ENCODE measurements at places on chromosomes 12 and 14.
A peak's percentile ranks its signal among the peaks of the same experiment; 100 is the strongest.

DNA sequence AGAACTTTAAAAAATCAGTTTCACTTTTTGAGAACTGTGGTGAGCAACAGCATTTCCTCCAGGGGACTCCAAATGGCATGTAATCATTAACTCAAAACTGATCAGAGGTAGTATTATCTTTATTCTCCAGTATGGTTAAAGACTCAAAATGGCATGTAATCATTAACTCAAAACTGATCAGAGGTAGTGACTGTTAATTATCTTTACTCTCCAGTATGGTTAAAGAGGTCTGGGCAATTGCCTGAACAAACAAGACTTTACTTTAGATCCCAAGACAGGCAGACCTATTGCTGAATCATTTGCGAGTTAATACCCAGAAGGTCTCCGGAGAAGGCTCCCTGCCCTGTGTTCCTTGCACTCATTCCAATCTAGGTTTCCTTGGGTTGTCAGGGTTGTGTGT, 6.6 kb upstream of the ACADS start:
- DNase-seq, result no peak

DNA sequence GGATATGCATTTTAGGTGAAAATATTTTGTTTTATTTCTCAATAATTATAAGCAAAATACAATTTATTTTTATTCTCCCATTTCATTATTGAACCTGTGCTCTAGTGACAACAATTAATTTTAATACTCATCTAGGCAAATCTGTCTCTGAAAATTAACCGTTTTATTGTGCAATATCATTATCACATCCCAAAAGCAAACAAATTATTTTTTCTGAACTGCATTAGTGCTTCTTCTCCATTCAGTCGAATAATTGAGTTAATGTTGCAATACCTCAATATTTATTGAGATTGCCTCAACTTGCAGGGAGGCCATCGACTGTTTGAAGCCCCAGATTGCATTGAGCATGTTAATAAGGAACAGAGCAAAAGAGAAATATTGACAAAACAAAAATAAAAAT, 303.2 kb upstream of the LRFN5 start:
- no peak for DNase-seq

DNA sequence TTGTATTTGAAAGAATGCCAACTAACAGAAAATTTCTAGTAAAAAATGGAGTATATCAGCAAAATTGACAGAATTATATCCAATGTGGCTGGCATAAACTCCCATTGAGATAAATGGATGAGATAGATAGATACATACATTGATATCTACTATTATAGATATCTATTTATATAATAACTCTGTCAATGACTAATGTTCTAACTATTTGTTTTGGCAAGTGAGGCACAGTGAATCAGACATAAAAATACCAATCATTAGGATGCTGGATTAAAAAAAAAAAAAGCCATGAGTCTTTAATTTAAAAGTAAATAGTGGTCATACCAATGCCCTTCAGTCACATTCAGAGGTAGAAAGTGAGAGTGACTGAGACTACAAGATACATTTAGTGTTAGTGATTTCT, 33.7 kb upstream of the GLIPR1 start:
- DNase-seq, result peak; percentile 86

- DNase-seq, result no peak
Measured at GRCh38 chr14:36757734-36758601, 96.3 kb downstream of the PAX9 start.

GRCh38 chr14:64444140-64444539, 21.2 kb upstream of the AKAP5 start:
- DNase-seq, result no peak

DNA sequence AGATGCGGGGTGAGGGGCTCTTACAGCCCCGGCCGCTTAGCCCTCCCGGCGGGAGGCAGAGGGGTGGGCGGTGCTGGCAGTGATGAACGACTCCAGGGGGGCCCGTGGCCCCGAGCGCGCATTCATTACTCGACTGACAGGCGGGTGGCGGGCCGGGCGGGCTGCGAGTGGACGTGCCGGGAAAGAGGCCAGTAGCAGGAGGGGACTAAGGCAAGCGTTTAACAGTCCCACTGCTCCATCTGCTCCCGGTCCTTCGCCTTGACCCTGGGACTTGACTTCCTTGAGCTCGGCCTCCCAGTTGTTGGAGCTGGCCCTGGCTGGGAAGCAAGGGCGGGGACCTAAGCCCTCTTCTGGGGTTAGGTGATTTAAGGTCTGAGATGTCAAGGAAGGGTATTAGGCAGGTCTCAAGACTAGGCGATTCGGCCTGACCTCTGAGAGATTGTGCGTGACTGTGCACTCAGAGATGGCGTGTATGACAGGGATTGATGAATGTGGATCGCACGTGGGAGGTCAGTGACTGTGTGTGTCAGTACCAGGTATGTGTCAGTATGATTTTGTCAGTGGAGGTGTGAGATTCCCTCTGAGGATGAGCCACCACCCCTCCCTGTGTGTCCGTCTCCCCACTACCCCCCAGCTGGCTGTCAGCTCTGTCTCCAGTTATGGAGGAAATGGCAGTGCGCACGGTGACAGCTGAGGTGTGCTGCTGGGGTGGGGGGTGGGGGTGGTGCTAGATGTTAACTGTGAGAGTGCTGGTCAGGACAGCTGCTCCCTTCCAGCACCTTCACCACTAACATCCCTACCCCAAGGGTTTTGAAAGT, 3.6 kb upstream of the DNAJC22 start:
- DNase-seq, result no peak

GRCh38 chr14:76917745-76918255, 91.6 kb downstream of the LRRC74A start:
- DNase-seq, result no peak

GRCh38 chr14:49970474-49971147, 77.7 kb downstream of the ARF6 start:
- DNase-seq, result peak; percentile 74

DNA sequence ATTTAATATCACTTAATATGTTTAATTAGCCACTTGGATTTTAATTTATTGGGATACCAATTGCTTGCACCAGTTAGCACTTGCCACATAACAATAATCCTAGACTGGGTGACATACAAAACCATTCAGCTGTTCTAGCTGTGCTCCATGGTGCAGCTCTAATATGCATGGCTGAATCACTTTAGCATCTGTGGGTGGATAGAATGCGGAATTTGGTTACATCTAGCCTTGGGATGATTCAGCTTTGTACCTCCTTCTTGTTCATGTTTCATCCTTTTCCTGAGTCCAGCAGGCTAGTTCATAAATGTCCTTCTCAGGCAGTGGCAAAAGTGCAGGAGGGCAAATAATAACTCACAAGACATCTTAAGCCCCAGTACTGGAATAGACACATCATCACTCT, 1263.0 kb downstream of the LRFN5 start:
- DNase-seq, result peak; percentile 77

GRCh38 chr14:76268047-76268431, 107.9 kb upstream of the ESRRB start:
- DNase-seq, result peak; percentile 4

DNA sequence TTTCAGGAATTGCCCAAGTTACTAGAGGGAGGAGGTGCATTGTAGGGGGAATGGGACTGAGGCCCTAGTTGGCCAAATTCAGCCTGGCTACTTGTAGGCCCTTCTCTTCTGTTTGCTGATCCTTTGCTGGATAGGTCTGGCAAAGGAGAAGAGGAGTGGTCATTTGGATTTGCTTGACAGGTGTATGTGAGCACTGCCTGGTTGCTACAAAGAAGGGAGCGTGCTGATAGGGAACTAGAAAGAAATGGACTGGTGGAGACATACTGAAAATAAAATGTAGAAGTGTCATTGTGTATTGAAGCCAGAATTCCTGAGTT, 3.6 kb downstream of the PSMA6 start:
- DNase-seq, result no peak

- DNase-seq, result no peak
Measured at GRCh38 chr12:31817120-31817519, 88.3 kb upstream of the AMN1 start.

DNA sequence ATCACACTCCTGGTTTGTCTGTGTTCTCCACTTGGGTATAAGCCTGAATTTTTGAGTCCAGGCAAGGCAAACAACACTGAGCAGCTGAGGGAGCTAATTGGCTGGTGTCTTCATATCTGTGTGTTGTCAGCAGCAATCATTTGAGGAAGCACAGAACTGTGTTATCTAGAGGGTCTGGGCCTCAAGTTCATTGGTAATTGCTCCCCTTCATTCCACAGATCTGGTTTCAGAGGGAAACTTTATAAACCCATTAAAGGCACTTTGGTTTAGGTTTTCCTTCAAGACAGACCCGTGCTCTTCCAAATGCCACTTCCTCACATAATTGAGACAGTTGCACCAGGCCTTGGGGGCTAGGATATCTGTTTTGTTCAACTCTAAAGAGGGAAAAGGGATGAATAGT, 5.6 kb downstream of the DACT1 start:
- no peak for DNase-seq

GRCh38 chr12:103456006-103456405, 39.8 kb downstream of the C12orf42 start:
- DNase-seq, result no peak

DNA sequence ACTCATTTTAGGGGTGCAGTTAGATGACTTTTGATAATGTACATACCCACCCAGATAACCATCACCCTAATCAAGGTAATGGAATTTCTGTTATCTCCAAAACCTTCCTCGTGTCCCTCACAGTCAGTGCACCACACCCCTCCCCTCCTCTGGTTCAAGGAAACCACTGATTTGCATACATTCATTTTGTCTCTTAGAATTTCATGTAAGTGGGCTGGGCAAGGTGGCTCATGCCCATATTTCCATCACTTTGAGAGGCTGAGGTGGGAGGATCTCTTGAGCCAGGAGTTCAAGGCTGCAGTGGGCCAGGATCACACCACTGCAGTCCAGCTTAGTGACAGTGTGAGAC, 15.7 kb downstream of the ADIPOR2 start:
- DNase-seq, result no peak

- DNase-seq, result no peak
Measured at GRCh38 chr12:30811966-30812365, 57.2 kb upstream of the CAPRIN2 start.

DNA sequence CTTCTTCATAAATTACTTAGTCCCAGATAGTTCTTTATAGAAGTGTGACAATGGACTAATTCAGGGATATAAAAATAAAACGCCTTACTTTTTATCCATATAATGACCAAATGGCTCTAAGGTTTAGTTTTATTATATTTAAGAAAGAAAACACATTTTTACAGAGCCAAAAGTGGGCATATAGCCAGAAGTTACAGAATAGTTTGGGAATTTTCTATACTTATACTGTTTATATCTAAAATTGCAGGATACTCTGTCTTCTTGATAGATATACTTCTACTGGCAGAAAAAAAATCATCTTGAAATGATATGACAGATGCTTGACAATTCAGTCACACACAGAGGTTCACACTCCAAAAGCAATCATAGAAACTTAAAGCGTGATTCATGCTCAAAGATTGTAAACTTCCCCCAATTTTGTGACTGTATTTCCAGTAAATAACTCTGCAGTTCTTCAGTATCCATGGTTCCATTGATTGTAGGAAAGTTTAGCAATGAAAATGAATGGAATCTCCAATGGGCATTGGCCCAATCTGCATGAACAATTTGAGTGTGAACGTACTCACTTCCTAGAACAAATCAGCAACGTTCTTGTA, 307.8 kb downstream of the NOVA1 start:
- DNase-seq, result peak; percentile 64

GRCh38 chr12:51473947-51474346, 49.3 kb downstream of the SLC4A8 start:
- no peak for DNase-seq

- no peak for DNase-seq
Measured at GRCh38 chr14:70080076-70080475, 108.7 kb downstream of the SLC8A3 start.

GRCh38 chr12:56521590-56522371, at the start of gene RBMS2:
TSS of gene RBMS2 (plus strand) at chr12:56521820. CDS start at chr12:56522024, 204 bp downstream.
- DNase-seq, result peak; percentile 93

DNA sequence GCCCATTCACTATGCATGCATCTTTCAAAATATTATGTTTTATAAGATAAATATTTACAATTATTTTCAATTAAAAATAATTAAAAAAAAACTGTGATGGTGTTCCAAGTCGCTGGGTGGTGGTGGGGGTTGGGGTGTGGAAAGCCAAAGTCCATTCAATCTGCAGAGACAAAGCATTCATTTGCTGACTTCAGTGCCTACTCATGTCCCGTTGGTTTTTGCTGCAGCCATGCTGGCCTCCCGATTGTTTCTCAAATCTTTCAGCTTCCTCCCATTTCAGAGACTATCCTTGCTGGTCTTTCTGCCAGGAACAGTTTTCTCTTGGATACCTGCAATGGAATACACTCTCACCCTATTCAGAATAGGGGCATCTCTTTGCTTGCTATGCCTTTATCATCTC, 331.5 kb upstream of the NOVA1 start:
- DNase-seq, result no peak

GRCh38 chr12:7001921-7002591, 16.2 kb downstream of the LPCAT3 start:
- no peak for DNase-seq

DNA sequence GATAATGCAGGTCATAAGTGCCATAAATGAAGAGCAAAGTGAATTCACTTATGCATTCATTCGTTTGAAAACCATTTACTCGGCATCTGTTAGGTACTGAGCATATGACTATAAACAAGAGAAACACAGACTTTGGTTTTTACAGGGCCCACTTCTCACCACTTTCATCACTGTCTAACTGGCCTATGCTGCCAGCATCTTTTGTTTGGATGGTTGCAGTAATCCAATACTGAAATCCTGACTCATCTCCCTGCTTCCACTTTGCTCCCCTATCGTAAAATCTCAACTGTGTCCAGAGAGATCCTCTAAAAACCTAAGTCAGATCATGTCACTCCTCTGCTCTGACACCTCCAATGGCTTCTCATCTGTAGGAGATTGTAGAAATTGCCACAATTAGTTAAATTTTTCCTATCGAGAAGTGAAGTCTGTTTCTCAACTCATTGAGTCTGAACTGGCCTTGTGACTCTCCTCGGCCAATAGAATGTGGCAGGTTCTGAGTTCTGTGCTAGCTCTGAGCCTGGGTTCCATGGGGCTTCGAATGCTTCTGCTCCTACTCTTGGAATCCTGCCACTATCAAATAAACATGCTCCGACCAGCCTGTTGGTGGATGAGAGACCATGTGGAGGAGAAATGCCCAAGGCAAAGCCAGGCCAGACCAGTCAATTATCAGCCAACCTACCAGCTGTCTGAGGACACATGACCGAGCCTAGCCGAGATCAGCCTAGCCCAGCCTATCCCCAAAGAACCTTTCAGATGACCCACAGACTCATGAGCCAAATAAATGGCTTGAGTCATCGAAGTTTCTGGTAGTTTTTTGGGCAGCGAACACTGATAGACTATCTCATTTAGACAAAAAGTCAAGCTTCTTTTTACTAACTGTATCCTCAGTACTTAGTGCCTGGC, 2.2 kb upstream of the BATF start:
- peak; percentile 67 for DNase-seq

DNA sequence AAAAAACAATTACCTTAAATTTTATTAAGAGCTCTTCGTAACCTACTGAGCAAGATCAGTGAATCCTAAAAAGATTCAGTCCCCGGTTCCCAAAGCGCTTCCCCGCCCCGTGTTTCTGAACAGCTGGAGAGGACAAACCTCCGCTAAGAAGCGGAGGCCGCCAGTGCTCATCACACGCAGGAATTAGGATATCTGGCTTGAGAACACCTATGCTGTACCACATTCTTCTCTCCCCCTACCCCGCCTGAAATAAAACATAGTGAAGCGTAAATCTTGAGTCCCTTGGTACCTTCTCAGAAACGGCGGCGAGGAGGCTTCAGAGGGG, 774 bp upstream of the WDR20 start:
- DNase-seq, result no peak

- DNase-seq, result no peak
Measured at GRCh38 chr14:60206837-60207533, 41.8 kb upstream of the DHRS7 start.

All from fibroblast of mammary gland (primary cell).